A549 treated with RU486 at 1 μM for 4 hours (cell line): ENCODE measurements at places on chromosomes 6 and 20. TPM values are rescaled to one million over a fixed set of nuclear protein-coding genes. Genes with fewer than 3 reads are reported as not detected.

The OOEP gene
- not detected in 5 replicates for total RNA-seq

The HCRTR2 gene
- not detected in 5 replicates for total RNA-seq

The SPATS1 gene
- not detected in 5 replicates for total RNA-seq

The GABBR1 gene
- total RNA-seq, result 2.8 to 6.4 TPM (median 4.7 TPM) in 5 replicates

The EYA4 gene
- 8.5 to 11.9 TPM (median 11.0 TPM) in 5 replicates for total RNA-seq

The ARFGEF3 gene
- total RNA-seq, result 0.33 to 0.61 TPM (median 0.56 TPM) in 5 replicates

The MLN gene
- total RNA-seq, result not detected in 5 replicates

The MACROD2 gene
- 0.53 to 1.2 TPM (median 0.73 TPM) in 5 replicates for total RNA-seq
